ENCODE measurements at places on chromosomes 7 and 10.

DNA sequence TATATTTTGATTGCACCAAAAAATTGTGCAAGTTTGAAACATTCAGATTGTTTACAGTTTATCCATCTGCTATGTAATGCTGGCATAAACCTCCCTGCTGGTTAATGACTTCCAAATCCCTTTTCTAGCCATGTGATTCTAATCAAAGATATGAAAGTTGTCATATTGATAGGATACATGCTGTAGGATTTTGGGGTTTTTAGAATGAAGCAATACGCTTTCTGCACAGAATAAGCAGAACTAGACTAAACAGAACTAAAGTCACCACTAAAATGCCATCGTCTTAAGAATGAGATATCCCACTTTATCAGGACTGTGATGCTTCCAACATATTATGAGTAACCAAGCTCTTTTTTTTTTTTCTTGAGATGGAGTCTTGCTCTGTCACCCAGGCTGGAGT is 856 bp downstream of the SSMEM1 start:
- no peaks in the 10 kb centered on the region for H3K27me3 ChIP-seq
- no peak overlapping the region for H3K4me3 ChIP-seq
- peaks cover 5% of the 10 kb centered on the region for H3K4me1 ChIP-seq
- no peaks in the 10 kb centered on the region for H3K36me3 ChIP-seq

GRCh38 chr10:105148921-105149320 is 507.8 kb downstream of the SORCS3 start:
- no peak for DNase-seq
- H3K4me3 ChIP-seq = no peak overlapping the region
- no peaks in the 10 kb centered on the region for H3K4me1 ChIP-seq
- H3K27me3 ChIP-seq = no peaks in the 10 kb centered on the region

DNA sequence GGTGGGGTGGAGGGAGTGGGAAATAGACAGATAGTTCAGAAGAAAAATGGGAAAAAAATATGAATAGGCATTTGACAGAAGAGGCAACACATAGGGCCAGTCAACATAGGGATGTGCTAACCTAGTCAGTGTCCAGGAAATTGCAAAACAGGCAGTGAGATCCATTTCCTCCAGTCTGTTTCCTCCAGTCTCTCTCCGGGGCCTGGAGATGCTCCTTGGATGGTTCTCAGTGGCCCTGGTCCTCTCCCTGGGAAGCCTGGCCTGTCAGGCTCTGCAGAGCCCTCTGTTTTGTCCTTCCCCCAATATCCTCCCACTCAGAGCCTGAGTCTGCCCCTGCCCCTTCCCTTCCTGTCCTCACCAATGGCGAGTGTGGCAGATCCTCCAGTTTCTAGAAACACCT is 52.6 kb downstream of the SYPL1 start:
- H3K27me3 ChIP-seq = no peaks in the 10 kb centered on the region
- no peaks in the 10 kb centered on the region for H3K36me3 ChIP-seq
- no peak for DNase-seq
- no peak overlapping the region for H3K4me3 ChIP-seq
- no peak overlapping the region for H3K27ac ChIP-seq
- peaks cover 18% of the 10 kb centered on the region for H3K4me1 ChIP-seq

DNA sequence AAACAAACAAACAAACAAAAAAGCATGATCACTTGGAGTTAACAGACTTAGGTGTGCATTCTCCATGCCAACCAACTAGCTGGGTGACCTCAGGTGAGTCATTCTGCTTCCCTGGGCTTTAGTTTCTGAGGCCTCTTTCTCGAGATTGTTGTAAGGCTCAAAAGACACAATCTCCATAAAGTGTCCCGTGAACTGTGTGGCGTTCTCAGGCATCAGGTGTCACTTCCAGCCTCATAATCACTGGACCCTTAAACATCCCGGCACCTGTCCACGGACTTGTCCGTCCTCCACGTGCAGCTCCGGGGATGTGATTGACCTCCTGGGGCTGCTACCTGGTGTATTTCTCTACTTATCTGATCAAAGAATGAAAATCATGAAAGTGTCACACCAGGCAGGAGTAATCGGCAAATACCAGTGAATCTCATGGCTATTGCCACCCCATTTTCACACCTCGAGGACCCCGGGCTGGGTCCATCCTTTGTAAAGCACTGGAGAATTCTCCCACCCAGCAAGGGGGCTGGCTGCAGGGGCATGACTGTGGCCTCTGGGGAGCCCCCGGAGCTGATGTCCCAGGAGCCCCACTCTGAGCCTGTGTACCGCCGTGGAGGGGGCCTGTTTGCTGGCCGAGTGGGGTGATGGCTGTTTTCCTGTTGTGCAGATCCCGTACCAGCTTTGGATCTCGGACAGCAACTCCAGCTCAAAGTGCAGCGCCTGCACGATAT is 189.8 kb upstream of the SH2B2 start:
- H3K36me3 ChIP-seq = no peaks in the 10 kb centered on the region
- no peaks in the 10 kb centered on the region for H3K4me1 ChIP-seq
- H3K27ac ChIP-seq = no peak overlapping the region
- no peak for DNase-seq

GRCh38 chr7:141792526-141792925 is 2.5 kb downstream of the TAS2R5 start:
- H3K4me3 ChIP-seq = no peak overlapping the region
- no peak overlapping the region for H3K27ac ChIP-seq
- H3K36me3 ChIP-seq = no peaks in the 10 kb centered on the region
- no peaks in the 10 kb centered on the region for H3K4me1 ChIP-seq
- H3K27me3 ChIP-seq = no peaks in the 10 kb centered on the region

DNA sequence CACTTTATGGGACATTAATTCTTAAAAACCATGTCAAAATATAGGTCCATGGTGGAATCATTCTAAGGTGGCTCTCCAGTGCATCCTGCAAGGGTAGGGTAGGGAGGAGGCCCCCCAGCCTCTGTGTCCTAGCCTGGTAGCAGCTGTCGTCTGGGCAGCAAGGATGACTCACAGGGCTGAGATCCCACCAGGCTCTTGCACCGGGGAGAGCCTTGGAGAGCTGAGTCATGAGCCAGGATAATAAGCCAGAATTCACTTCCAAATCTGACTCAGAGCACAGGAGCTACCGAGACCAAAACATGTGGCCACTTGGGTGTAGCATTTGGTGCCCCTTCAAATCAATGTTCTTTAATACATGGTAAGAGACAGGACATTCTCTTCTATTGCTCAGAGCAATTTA is 298.5 kb downstream of the NEBL start:
- H3K27me3 ChIP-seq = no peaks in the 10 kb centered on the region
- H3K27ac ChIP-seq = no peak overlapping the region
- H3K4me3 ChIP-seq = no peak overlapping the region
- no peak for DNase-seq
- no peaks in the 10 kb centered on the region for H3K4me1 ChIP-seq

GRCh38 chr7:30927559-30927958 is 15.9 kb downstream of the AQP1 start:
- no peaks in the 10 kb centered on the region for H3K4me1 ChIP-seq
- peak; percentile 2 for DNase-seq
- no peak overlapping the region for H3K4me3 ChIP-seq

DNA sequence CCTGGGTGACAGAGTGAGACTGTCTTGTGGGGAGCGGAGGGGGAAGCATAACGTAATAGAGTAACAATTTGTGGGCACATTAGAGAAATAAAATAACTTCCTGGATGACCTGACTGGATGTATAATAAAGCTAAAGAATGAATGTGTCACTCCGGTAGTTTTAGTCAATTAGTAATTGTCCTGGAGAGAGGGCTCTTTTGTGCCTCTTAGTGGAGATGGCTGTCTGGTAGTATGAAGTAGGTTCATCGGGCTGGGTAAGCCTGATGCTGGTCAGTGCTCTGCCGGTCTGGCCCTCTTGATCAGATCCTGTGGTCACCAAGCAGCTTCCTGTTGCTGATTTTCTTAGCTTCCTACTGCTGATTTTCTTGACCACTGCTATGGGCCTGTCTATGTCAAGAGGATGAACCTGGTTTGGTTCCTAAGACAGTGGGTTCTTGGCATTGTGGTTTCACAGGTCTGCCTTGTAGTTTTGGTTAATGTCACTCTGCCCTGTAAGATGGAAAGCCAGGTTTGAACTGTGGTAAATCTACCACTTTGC is 34.1 kb downstream of the ZRANB1 start:
- DNase-seq = no peak
- peak overlapping the region; percentile 65 for H3K27ac ChIP-seq
- no peaks in the 10 kb centered on the region for H3K4me1 ChIP-seq
- no peaks in the 10 kb centered on the region for H3K36me3 ChIP-seq

- no peak overlapping the region for H3K4me3 ChIP-seq
- H3K27me3 ChIP-seq = no peaks in the 10 kb centered on the region
- no peak for DNase-seq
Measured at GRCh38 chr7:46810986-46811385, 770.9 kb downstream of the TNS3 start.

GRCh38 chr10:19788075-19788686 is 28.1 kb upstream of the PLXDC2 start:
- no peaks in the 10 kb centered on the region for H3K36me3 ChIP-seq
- no peak overlapping the region for H3K27ac ChIP-seq
- H3K27me3 ChIP-seq = no peaks in the 10 kb centered on the region
- H3K4me1 ChIP-seq = no peaks in the 10 kb centered on the region

- H3K4me1 ChIP-seq = no peaks in the 10 kb centered on the region
- no peaks in the 10 kb centered on the region for H3K27me3 ChIP-seq
- H3K27ac ChIP-seq = no peak overlapping the region
- no peak overlapping the region for H3K4me3 ChIP-seq
- no peak for DNase-seq
- no peaks in the 10 kb centered on the region for H3K36me3 ChIP-seq
Measured at GRCh38 chr7:15441915-15442314, 119.9 kb downstream of the AGMO start.

DNA sequence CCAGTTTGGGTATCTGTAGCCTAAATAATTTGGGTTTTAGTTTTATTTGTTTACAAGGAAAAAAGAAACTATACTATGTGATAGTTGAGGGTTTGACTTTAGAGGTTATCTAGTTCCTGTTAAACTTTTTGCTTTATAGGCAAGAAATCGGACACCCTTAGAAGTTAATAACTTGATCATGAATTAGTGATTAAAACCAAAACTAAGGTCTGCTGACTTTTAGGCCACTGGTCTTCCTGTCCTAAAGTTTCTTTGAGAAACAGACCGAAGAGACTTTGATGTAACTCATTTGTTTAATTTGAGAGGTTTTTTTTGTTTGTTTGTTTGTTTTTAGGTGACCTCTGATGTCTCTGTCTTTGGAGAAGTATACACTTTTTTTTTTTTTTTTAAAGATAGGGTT is 59.7 kb downstream of the PHTF2 start:
- H3K4me1 ChIP-seq = no peaks in the 10 kb centered on the region
- no peak for DNase-seq
- H3K27me3 ChIP-seq = no peaks in the 10 kb centered on the region
- H3K27ac ChIP-seq = no peak overlapping the region
- no peaks in the 10 kb centered on the region for H3K36me3 ChIP-seq

DNA sequence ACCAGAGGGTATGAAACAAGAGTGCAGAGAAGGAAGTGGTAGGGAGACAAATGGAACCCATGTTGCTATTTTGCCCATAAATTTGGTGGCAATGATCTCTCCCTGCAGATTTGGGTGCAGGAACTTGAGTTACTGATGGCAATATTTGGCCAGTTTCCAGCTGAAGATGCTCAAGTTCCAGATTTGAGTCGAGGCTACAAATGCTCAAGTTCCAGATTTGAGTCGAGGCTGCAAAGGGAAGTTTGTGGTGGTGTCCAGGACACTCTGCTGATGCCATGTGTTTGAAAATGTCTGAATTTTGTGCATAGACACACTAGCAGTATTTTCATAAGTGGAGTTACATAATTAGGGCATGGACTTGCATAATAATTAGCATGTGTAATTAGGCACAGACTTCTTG is 40.8 kb downstream of the TBXAS1 start:
- no peak for DNase-seq
- no peak overlapping the region for H3K4me3 ChIP-seq
- no peaks in the 10 kb centered on the region for H3K27me3 ChIP-seq
- H3K27ac ChIP-seq = no peak overlapping the region
- no peaks in the 10 kb centered on the region for H3K36me3 ChIP-seq

- no peaks in the 10 kb centered on the region for H3K4me1 ChIP-seq
- no peak overlapping the region for H3K4me3 ChIP-seq
- no peak overlapping the region for H3K27ac ChIP-seq
- H3K36me3 ChIP-seq = no peaks in the 10 kb centered on the region
Measured at GRCh38 chr7:116836911-116837310, 25.5 kb upstream of the CAPZA2 start.

- no peak overlapping the region for H3K4me3 ChIP-seq
- no peaks in the 10 kb centered on the region for H3K36me3 ChIP-seq
- peak; percentile 37 for DNase-seq
- H3K4me1 ChIP-seq = no peaks in the 10 kb centered on the region
- no peak overlapping the region for H3K27ac ChIP-seq
- H3K27me3 ChIP-seq = no peaks in the 10 kb centered on the region
Measured at GRCh38 chr10:1096287-1096889, 40.2 kb downstream of the WDR37 start.

DNA sequence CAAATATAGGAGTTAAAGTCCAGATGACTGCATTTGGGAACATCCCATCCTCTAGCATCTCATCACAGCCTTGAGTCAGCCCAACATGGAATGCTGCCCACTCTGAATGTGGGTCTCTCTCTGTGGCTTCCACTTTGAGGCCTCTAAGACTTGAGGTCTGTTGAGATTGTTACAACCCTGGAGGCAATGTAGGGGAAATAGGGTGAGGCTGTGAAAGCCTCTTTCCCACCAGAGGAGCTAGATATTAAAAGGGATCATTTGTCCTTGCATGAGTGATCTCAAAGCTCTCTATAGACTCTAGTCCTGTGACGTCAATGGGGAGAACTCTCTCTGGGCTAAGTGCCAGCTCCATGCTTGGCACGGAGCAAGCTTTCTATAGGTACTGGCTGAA is 6.4 kb upstream of the GOLGA7B start:
- no peaks in the 10 kb centered on the region for H3K36me3 ChIP-seq
- no peak overlapping the region for H3K4me3 ChIP-seq
- no peaks in the 10 kb centered on the region for H3K4me1 ChIP-seq
- H3K27ac ChIP-seq = no peak overlapping the region
- H3K27me3 ChIP-seq = no peaks in the 10 kb centered on the region

- no peak overlapping the region for H3K27ac ChIP-seq
- no peak for DNase-seq
- no peaks in the 10 kb centered on the region for H3K4me1 ChIP-seq
- no peak overlapping the region for H3K4me3 ChIP-seq
Measured at GRCh38 chr7:1755783-1756625, 85.9 kb downstream of the ELFN1 start.

- no peaks in the 10 kb centered on the region for H3K27me3 ChIP-seq
- DNase-seq = no peak
- H3K36me3 ChIP-seq = no peaks in the 10 kb centered on the region
- H3K27ac ChIP-seq = no peak overlapping the region
- H3K4me1 ChIP-seq = no peaks in the 10 kb centered on the region
Measured at GRCh38 chr7:12281038-12281437, 69.9 kb downstream of the TMEM106B start.

- no peaks in the 10 kb centered on the region for H3K4me1 ChIP-seq
- H3K27me3 ChIP-seq = no peaks in the 10 kb centered on the region
- H3K4me3 ChIP-seq = no peak overlapping the region
- no peak for DNase-seq
- peak overlapping the region; percentile 16 for H3K27ac ChIP-seq
Measured at GRCh38 chr10:71379118-71379766, 17.5 kb upstream of the CDH23 start.

GRCh38 chr7:46725838-46726237 is 804.8 kb upstream of the IGFBP3 start:
- H3K27me3 ChIP-seq = no peaks in the 10 kb centered on the region
- no peak overlapping the region for H3K27ac ChIP-seq
- no peak overlapping the region for H3K4me3 ChIP-seq
- no peak for DNase-seq
